Neural crest cell (in vitro differentiated cells): ENCODE measurements at places on chromosomes 6 and 20. TPM values are rescaled to one million over a fixed set of nuclear protein-coding genes. Genes with fewer than 3 reads are reported as not detected.

DNA sequence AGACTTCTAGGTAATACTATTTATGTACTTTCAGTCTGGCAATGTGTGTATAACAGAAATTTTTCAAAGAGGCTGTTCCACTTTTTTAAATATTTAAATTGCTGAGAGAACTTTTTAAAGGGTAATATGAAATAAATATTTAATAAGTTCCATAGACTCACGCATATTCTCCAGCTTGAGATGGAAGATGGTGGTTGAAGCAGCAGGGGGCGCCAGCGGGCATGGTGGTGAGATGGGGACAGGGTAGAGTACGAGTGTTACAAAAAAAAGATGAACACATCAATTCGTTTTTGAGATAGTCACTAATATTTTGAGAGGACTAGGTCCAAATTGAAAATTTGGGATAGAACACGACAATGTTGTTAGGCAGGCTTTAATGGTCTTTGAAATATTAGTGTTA is 68.4 kb downstream of the RSPO3 start:
- no peaks in the 10 kb centered on the region for H3K27me3 ChIP-seq
- no peaks in the 10 kb centered on the region for H3K4me1 ChIP-seq
- H3K4me3 ChIP-seq: no peak overlapping the region

GRCh38 chr20:60137657-60138245 is 179.5 kb downstream of the CDH26 start:
- H3K4me1 ChIP-seq: no peaks in the 10 kb centered on the region
- no peak overlapping the region for H3K4me3 ChIP-seq
- H3K27ac ChIP-seq: no peak overlapping the region

GRCh38 chr20:52859156-52859876 is 112.8 kb upstream of the TSHZ2 start:
- no peaks in the 10 kb centered on the region for H3K36me3 ChIP-seq
- H3K27ac ChIP-seq: no peak overlapping the region
- H3K4me1 ChIP-seq: no peaks in the 10 kb centered on the region
- no peaks in the 10 kb centered on the region for H3K27me3 ChIP-seq
- DNase-seq: no peak

DNA sequence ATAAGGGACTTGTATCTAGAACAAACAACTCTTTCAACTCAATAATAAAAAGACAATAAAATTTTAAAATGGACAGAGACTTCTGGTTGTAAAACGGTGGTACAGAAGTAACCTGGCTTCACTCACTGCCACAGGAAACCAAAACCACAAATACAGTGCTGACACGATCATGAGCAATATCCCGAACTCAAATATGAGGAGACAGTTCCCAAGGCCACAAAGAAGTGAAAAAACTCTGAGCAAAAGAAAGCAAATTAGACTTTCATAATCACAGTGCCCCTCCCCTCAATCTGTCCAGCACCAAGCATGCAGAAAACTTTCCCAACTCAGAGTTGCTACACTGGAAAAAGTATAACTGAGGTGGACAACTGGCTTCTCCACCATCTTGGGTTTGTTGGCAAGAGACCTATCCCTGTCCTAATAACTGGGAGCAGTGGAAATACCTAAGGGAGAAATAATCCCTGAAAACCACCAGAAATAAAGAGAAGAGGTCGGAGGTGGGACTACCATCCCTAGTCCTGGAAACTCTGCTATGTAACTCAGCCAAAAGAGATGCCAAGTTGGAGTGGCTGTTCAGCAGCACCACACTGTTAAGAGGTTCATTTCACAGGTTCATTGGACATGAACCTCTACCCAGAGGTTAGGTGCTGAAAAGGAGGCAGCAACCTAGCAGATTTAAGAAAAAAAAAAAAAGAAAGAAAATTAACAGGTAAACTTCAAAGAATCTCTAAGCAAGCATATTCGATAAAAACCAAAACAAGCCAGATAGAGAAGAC is 55.5 kb downstream of the REV3L start:
- peaks cover 51% of the 10 kb centered on the region for H3K36me3 ChIP-seq
- H3K27ac ChIP-seq: no peak overlapping the region
- no peaks in the 10 kb centered on the region for H3K27me3 ChIP-seq

GRCh38 chr6:23534351-23534750 is 591.7 kb upstream of the NRSN1 start:
- H3K4me1 ChIP-seq: no peaks in the 10 kb centered on the region
- H3K4me3 ChIP-seq: no peak overlapping the region
- DNase-seq: no peak
- no peaks in the 10 kb centered on the region for H3K27me3 ChIP-seq

DNA sequence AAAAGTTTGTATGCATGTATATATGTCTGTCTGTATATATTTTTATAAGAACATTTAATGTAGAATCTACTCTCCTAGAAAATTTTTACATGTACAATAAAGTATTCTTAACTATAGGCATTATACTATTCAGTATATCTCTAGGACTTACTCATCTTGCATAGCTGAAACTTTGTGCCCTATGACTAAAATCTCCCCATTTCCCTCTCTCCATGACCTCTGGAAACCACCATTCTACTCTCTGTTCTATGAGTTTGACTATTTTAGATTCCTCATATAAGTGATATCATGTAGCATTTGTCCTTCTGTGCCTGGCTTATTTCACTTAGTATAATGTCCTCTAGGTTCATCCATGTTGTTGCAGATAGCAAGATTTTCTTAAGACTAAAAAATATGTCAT is 205.1 kb upstream of the SMLR1 start:
- H3K4me3 ChIP-seq: no peak overlapping the region
- no peak for DNase-seq
- no peak overlapping the region for H3K27ac ChIP-seq
- H3K27me3 ChIP-seq: no peaks in the 10 kb centered on the region
- no peaks in the 10 kb centered on the region for H3K36me3 ChIP-seq

DNA sequence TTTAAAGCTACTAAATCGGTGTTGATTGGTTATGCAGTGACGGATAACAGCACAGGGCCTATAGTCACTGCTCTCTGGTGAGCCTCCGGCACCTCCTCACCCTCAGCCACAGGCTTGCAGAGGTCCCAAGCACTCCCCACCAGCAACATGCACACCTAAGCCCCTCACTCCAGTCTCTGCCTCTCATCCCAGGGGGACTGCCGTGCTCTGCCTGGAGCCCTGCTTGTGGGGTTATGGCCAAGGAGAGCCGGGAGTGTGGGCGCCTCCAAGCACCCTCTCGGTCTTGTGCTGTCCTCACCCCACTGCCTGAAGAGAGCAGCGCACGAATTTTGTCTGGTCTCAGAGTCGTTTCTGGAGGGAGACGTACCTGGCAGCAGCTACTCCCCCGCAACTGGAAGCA is 6.8 kb upstream of the EEF1A2 start:
- peaks cover 5% of the 10 kb centered on the region for H3K4me1 ChIP-seq
- H3K36me3 ChIP-seq: peaks cover 2% of the 10 kb centered on the region
- H3K4me3 ChIP-seq: no peak overlapping the region
- no peak overlapping the region for H3K27ac ChIP-seq
- peaks cover 43% of the 10 kb centered on the region for H3K27me3 ChIP-seq

GRCh38 chr20:49231471-49231870 is 12.3 kb downstream of the DDX27 start:
- no peak overlapping the region for H3K27ac ChIP-seq
- H3K4me3 ChIP-seq: no peak overlapping the region
- DNase-seq: no peak

DNA sequence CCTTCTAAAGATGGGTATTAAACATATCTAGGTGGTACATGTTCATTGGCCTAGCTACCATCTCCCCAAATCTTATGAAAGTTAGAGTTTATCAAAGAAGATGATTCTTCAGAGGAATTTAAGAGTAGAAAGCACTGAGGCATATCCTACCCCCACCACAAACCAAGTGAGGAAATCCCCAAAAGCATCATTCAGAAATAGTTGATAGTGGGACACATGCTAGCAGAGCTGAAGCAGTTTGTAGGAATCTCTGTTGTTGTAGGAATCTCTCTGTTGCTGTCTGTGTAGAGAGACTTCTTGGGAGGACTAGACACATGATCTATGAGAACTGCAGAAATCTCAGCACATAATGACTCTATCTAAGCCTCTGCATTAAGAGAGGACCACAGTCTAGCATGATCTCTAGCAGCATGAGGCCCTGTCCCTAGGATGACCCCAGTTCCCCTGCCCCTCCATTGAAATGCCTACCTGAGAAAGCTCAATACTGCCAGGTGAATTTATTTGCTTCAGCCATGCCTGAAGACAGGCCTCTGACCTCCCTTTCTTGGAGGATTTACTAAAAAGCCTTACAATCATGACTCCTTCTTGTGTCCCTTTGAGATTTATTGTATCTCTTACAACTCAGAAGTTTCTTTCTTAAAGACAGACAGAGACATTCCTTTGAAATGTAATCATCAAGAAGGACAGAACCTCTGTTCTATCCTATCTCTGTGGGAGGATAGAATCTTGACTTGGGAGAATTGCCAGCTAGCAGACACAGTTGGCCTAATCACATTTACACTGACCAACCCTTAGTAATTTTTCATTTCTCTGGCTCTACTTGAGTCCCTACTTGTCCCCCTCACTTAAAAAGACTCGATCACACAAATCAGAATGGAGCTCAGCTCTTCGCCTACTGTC is 582.4 kb downstream of the PHF3 start:
- no peak for DNase-seq
- no peak overlapping the region for H3K4me3 ChIP-seq
- no peaks in the 10 kb centered on the region for H3K4me1 ChIP-seq
- no peaks in the 10 kb centered on the region for H3K27me3 ChIP-seq
- no peaks in the 10 kb centered on the region for H3K36me3 ChIP-seq
- no peak overlapping the region for H3K27ac ChIP-seq

- no peaks in the 10 kb centered on the region for H3K36me3 ChIP-seq
- H3K27me3 ChIP-seq: no peaks in the 10 kb centered on the region
- no peak for DNase-seq
- no peak overlapping the region for H3K27ac ChIP-seq
- no peaks in the 10 kb centered on the region for H3K4me1 ChIP-seq
Observed at GRCh38 chr6:47342824-47343223, 33.1 kb upstream of the TNFRSF21 start.

- no peak overlapping the region for H3K27ac ChIP-seq
- H3K36me3 ChIP-seq: peaks cover 7% of the 10 kb centered on the region
- peaks cover 28% of the 10 kb centered on the region for H3K4me1 ChIP-seq
- no peak for DNase-seq
- no peaks in the 10 kb centered on the region for H3K27me3 ChIP-seq
Observed at GRCh38 chr20:25321991-25322390, 68.6 kb downstream of the ABHD12 start.

DNA sequence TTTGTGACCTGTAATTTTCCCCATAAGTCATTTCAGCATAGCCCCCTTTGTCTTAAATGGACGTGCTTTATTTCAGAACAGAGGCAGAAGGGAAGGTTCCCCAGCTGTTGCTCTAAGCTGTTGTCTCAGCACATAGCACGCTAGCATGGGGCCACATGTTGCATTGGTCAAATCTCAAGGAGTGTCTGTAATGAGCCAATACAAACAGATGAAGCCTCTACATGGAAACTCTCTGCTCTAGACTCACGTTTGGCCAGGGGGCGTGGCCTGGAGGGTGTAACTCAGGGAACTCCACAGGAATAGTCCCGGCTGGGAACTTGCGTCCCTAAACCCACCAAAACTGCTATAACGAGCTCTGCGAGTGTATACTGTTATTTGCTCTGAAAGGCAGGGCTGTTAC is 35.2 kb upstream of the SLC22A2 start:
- no peak for DNase-seq
- no peaks in the 10 kb centered on the region for H3K27me3 ChIP-seq
- no peak overlapping the region for H3K27ac ChIP-seq
- H3K4me3 ChIP-seq: no peak overlapping the region
- no peaks in the 10 kb centered on the region for H3K4me1 ChIP-seq

DNA sequence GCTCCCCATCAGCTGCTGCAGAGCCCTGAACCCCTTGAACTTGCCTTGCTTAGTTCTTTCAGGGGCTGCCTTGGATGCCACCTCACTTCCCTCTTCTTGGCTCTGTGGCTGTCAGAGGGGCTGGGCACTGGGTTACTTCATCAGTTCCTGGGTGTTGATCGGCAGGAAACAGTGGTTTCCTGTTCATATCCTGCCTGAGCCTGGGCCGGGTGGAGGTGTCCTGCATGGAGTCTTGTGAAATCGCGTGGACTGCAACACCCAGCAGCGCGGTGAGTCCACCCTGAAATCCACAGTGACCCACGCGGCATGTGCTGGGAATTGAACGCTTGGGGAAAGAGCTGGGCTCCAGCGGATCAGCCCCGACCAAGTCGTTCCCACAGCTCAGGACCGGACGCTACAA is 97.5 kb downstream of the CDH26 start:
- H3K4me3 ChIP-seq: no peak overlapping the region
- H3K36me3 ChIP-seq: no peaks in the 10 kb centered on the region
- peaks cover 2% of the 10 kb centered on the region for H3K27me3 ChIP-seq
- DNase-seq: no peak
- peaks cover 9% of the 10 kb centered on the region for H3K4me1 ChIP-seq

GRCh38 chr6:56372406-56372995 is 125.1 kb upstream of the COL21A1 start:
- peaks cover 7% of the 10 kb centered on the region for H3K4me1 ChIP-seq
- no peak for DNase-seq
- H3K36me3 ChIP-seq: no peaks in the 10 kb centered on the region
- no peak overlapping the region for H3K4me3 ChIP-seq
- H3K27me3 ChIP-seq: no peaks in the 10 kb centered on the region
- no peak overlapping the region for H3K27ac ChIP-seq

- no peak for DNase-seq
- H3K27me3 ChIP-seq: no peaks in the 10 kb centered on the region
- H3K4me3 ChIP-seq: no peak overlapping the region
Observed at GRCh38 chr20:16566080-16566479, 7.2 kb downstream of the KIF16B start.

- H3K4me1 ChIP-seq: peaks cover 13% of the 10 kb centered on the region
- DNase-seq: no peak
- H3K36me3 ChIP-seq: peaks cover 10% of the 10 kb centered on the region
Observed at GRCh38 chr6:30898750-30899360, 9.2 kb upstream of the GTF2H4 start.

- no peaks in the 10 kb centered on the region for H3K36me3 ChIP-seq
- no peak overlapping the region for H3K4me3 ChIP-seq
- H3K4me1 ChIP-seq: peaks cover 12% of the 10 kb centered on the region
- DNase-seq: no peak
Observed at GRCh38 chr6:151763303-151763702, 44.2 kb upstream of the ESR1 start.

GRCh38 chr6:29651413-29652197 is 5.3 kb upstream of the MOG start:
- peaks cover 5% of the 10 kb centered on the region for H3K27me3 ChIP-seq
- DNase-seq: no peak
- H3K27ac ChIP-seq: no peak overlapping the region
- H3K4me3 ChIP-seq: peak overlapping the region; percentile 67
- no peaks in the 10 kb centered on the region for H3K36me3 ChIP-seq
- H3K4me1 ChIP-seq: peaks cover 13% of the 10 kb centered on the region

DNA sequence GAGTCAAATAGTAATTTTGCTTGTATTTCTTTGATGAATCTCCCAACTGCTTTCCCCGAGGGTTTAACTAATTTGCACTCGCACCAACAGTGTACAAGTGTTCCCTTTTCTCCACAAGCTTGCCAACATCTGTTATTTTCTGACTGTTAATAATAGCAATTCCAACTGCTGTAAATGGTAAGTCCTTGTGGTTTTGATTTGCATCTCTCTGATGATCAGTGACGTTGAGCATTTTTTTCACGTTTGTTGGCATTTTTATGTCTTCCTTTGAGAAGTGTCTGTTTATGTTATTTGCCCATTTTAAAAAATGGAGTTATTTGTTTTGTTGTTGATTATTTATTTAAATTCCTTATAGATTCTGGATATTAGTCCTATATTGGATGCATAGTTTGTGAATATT is 399.8 kb upstream of the MAN1A1 start:
- peaks cover 3% of the 10 kb centered on the region for H3K27me3 ChIP-seq
- peaks cover 4% of the 10 kb centered on the region for H3K36me3 ChIP-seq
- no peak overlapping the region for H3K27ac ChIP-seq
- no peaks in the 10 kb centered on the region for H3K4me1 ChIP-seq
- no peak overlapping the region for H3K4me3 ChIP-seq

The PDE7B gene
- total RNA-seq: 0.58 and 0.61 TPM in 2 replicates

The BCAS4 gene
- 7.3 and 9.0 TPM in 2 replicates for total RNA-seq

The PTPRT gene
- 0.34 and 0.56 TPM in 2 replicates for total RNA-seq

The SLC22A16 gene
- not detected in 2 replicates for total RNA-seq

The ADGRF1 gene
- 0.09 TPM in 1 of 2 replicates, not detected in the other for total RNA-seq

The FAM229B gene
- 26.7 and 30.3 TPM in 2 replicates for total RNA-seq

The BTN1A1 gene
- total RNA-seq: not detected in 2 replicates

The DEFB124 gene
- not detected in 2 replicates for total RNA-seq
